ENCODE measurements at places on chromosomes 12 and 14.

DNA sequence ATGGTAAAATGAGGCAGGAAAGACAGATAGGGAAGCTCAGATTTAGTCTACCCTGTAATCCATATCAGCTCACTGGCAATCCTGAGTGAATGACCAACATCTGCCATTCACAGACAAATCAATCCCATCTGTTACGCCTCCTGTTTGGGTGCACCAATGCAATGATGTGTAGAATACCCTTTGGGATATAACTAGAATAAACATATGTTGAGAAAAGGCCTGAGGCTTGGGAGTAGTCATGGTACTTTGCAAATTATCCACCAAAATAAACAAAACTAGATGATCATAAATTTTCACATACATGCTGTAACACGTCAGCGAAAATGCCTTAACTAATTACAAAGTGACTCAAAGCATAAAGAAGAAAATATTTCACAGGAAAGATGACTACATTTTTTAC lies 78.8 kb downstream of the KCNC2 start:
- DNase-seq = no peak

GRCh38 chr12:90801776-90802175 lies 153.2 kb downstream of the CCER1 start:
- no peak for DNase-seq

DNA sequence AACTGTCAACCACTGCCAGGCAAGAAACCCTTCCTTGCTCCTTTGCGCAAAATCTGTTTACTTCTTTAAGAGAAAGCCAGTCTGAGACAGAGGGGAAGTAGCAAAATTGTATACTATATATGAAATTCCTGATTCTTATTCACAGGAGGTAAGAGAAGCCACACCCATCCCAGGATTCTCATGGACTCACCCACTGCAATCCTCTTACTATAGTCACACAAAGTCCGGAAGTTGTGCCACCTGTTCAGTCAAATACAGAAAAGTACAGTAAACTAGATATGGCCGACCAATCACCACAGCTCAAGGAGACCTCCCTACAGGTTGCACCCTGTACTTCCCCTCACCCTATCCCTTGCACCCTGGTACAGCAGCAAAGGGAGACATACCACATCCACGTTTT lies 2.9 kb downstream of the PRMT5 start:
- no peak for DNase-seq

GRCh38 chr14:40119321-40119720 lies 687.1 kb upstream of the FBXO33 start:
- DNase-seq = no peak

DNA sequence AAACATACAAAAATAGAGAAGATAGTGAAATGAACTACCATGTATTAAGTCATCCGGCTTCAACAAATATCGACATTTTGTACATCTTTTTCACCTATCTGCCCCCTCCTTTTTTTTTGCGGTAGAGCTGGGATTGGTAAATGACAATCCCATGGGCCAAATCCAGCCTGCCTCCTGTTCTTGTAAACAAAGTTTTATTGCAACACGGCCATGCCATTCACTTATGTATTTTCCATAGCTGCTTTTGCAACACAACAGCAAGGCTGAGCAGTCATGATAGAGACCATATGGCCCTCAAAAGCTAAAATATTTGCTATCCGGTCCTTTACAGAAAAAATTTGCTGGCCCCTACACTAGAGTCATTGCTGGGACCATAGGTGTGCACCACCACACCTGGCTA lies 58.1 kb upstream of the PLEKHG3 start:
- no peak for DNase-seq

- no peak for DNase-seq
These were observed 40.5 kb downstream of the FBRSL1 start for GRCh38 chr12:132530447-132530846.

- DNase-seq = no peak
These were observed 76.6 kb downstream of the DCAF5 start for GRCh38 chr14:69076341-69076740.

DNA sequence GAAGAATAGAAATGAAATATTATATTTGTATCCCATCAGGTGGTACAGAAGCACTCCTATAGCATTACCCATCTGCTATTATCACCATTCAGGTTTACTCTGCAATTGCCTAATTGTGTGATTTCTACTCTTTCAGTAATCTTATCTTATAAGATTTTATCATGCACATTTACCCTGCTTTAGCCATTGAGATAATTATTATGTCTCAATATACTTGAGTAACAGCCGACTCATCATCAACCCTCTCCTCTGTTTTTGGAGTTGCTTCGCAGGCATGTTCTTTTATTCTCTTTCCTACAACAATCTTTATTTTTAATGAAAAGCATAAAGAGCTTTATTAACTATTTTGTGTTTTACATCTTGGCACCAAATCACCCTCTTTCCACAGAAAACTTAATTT lies 419.9 kb downstream of the LRIG3 start:
- no peak for DNase-seq

DNA sequence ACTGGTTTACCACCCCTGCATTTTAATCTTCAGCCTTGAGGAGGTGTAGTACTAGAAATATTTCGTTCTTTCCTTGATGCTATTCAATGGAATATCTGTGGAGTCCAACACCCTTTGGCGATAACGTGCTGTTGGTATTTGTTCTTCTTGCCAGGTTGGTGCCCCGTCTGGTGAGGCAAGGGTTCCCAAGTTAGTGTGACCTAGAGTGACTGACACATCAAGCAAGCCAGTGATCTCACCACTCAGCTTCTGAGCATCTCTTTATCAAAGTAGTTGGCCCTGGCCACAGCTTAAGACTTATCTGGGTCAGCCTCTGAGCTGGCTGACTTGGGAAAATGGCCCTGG lies 60.2 kb downstream of the PLXNC1 start:
- DNase-seq = no peak

DNA sequence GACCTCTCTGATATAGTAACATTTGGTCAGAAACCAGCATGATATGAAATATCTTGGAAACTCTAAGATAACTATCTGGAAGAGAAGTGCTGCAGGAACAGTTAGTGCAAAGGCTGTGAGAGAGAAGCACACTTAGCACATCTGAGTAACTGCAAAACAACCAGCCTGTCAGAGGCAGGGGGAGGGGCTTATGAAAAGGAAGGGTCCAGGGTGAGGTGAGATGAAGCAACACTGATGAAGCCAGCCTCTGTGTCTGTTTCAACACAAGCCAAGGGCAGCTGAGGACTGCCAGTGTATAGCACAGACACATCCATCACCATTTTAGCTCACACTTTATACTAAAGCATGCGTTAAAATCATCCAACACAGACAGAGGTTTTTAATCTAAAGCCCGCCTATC lies 37.4 kb upstream of the OVCH1 start:
- DNase-seq = no peak

DNA sequence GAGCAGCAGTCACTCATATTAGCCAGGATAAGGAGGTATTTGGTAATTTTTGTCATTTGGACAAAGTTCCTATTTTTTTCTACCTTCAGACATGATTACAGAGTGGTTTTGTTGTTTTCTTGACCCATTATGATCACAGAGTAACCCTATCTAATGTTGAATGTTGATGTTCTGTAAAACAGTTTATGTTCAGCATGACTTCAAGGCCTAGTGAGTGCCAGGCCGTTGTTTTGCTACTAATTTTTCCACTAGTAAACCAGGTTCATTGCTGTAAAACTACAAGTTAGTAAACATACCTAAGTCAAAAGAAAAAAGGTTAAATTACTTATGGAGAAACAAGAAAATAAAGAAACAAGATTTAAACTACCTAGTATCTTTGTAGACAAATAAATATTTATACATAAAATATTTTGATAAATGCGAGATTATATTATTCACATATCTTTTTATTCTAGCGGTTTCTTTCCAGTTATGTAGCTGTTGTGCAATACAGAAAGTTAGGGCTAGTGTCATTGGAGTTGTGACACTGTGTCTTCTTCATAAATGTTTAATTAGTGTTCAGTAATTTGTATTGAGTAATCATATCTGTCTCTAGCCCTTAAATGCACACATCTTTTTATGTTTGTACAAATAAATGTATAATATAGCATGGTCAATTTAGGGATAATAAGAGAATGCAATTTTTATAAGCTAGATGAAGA lies 16.5 kb downstream of the ETNK1 start:
- DNase-seq = no peak

Measured in right forelimb (tissue), 1 donor.